ENCODE measurements at places on chromosomes 3 and 15. TPM values are rescaled to one million over a fixed set of nuclear protein-coding genes. Genes with fewer than 3 reads are reported as not detected.

DNA sequence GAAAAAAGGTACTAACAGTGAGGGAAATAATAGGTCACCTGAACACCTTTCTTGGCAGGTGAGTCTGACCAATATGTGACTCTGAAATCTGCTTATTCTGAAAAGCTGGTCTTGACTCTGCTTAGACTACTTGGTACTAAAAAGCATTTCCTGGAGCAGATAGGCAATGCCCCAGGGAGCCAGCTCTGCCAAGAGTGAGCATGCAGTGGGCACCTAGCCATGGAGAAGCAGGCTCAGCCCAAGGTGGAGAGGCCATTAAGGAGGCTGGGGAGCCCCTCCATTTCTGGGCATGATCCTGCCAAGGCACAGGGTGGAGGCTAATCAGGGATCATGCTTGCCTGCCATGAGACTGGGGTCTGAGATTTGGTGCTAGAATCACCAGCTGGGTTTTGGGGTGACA lies 1.6 kb upstream of the LTF start:
- no peak for DNase-seq

GRCh38 chr3:38029400-38030125 lies at the start of gene PLCD1:
Gene PLCD1, minus strand, starts transcription at chr3:38029642. Its CDS starts 103 bp downstream, at chr3:38029539.
- DNase-seq: no peak

The EFL1 gene
- total RNA-seq: 20.4 TPM

DNA sequence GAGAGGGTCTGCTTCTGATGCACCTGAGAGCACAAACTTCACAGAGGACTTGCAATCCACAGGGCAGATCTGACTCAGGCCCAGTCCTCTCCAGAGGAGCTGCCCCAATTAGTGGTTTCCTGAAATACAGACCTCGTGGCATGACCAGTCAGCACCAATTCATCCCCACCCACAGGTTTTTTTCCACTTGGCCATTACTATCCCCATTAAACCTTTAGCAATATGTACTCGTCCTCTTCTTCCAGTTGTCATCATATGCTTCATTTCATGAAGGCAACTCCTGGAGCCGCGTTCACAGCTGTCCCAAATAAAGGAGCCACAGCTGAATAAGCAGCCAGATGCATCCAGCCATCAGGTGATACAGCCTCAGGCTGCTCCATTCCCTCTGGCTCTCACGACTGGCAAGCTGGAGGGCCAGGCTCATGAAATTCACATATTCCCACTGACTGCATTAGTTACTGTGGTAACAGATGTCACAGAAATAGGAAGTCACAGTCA lies 163.1 kb downstream of the FMN1 start:
- DNase-seq: peak; percentile 84

DNA sequence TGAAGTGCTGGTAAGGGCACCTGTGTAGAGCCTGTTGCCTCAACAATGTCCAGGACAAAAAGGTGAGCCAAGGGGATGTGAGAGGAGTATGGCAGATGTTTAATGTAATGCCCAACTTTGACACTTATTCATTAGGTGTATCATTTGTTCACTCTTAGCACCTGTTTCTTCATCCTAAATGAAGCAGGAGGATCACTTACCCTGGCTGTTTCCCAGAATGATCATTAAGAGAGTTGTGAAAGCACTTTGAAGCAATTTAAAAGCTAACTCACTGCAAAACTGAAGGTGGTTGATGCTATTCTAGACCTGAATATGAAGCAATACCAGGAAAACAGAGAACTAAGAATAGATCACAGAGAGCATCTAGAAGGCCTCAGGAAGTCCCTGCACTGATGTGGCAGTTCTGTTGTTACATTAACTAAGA lies 3.4 kb upstream of the HHLA2 start:
- no peak for DNase-seq

DNA sequence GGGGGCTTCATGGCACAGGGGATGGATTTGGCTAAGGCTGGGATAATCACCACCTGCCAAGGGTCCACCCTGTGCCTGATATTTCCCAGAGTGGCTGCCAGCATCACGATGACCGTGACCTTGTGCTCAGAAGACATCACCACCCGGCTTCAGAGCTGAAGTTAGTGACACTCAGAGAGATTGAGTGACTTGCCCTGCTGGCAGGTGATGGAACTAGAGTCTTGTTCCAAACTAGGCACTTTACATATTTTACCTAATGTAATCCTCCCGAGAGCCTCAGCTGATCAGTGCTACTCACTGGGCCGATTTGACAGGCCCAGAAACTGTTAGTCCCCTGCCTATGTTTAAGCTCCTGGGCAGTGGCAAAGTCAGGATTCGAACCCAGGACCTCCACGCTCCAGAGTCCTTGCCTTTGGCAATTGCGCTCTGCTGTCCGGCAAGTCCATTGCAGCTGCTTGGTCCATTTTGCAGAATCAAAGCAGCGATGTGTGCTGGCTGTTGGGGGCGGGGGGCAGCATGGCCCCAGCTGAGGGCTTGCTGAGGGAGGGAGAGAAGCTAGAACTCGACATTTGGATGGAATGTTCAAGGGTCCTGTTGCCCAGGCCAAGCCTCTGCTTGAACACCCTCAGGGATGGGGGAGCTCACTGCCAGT lies 74.8 kb upstream of the GATA2 start:
- DNase-seq: no peak

The SETMAR gene
- total RNA-seq: 13.7 TPM

DNA sequence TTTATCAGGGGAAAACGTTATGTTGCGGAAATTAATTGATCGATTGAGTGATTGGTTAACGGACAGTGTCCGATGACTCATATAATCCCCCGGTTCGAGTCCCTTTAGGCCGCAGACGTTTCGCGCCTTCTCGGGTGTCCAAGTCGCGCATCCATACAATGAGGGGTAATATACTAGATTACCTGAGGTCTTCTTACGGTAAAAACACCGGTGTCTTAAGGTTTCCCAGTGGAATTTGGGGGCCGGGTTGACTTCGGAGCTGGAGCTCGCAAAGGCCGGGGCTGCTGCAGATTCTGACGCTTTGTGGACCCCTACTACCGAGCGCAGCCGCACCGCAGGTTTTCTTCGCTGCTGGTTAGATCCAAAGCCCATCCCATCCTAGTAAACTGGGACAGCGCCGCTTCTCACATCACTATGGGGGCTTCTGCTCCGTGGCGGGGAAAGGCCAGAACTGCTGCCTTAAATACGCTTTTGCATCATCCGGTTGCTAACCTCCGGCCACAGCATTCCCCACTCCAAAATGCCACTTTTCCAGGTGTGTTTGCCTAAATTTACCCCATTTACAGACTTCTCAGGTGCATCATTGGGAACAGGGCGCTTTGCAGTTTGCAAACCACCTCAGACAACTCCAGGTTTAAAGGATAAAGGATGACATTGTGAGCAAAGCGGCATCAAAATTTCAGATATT lies 858 bp upstream of the SACM1L start:
- peak; percentile 53 for DNase-seq

The CYP8B1 gene
- not detected for total RNA-seq

GRCh38 chr3:169813757-169814517 lies 1.2 kb upstream of the LRRC34 start:
- no peak for DNase-seq

GRCh38 chr15:41291065-41291631 lies 41.2 kb downstream of the OIP5 start:
- DNase-seq: no peak

DNA sequence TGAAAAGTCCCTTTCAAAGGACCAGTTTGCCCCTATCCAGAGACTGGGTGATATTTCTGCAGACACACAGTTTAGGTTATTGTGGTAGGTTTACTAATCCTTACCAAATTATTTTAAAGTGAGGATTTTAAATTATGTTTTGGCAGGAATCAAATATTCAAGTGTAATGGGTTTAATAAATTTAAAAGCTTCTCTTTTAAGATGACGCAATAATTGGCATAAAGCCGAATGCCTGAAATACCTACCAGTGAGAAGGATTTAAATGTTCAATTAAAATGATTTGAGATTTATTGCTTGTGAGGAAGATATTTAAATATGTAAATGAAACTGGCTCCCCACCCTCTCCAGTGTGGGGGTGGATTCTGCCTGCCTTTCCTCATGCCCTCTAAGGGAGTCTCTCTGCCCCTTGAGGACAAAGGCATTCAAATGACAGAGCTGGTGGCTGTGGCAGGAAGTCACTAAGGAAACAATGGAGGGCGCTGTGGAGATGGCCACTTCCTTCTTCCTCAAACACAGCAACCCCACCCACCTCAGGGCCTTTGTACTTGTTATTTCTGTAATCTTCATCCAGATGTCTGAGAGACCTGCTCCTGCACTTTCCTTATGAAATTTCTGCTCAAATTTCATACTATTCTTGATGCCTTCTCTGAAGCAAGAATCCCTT lies 131.7 kb downstream of the TNIK start:
- peak; percentile 70 for DNase-seq

- no peak for DNase-seq
Observed at GRCh38 chr3:151293127-151293526, 14.8 kb upstream of the P2RY14 start.

DNA sequence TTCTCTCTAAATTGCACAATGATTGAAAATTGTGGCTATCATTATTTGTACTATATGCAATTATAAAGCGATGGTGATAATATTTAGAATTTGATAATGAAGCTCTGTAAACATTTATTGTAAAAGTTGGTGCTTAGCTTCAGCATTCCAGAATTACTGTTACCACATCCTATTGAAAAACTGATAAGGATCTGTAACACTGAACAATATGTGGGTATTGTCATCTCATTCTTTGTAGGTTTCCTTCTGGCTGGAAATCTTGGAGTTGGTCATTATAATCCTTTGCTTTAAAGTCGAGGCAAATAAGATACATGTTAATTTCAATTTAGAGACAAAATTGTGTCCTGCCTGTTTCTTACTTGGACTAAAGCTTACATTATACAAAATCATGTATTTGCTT lies 323.4 kb upstream of the GOLIM4 start:
- DNase-seq: no peak

The NMNAT3 gene
- not detected for total RNA-seq

The SIDT1 gene
- total RNA-seq: 0.02 TPM

- DNase-seq: peak; percentile 40
Observed at GRCh38 chr3:99666201-99666600, 27.8 kb downstream of the COL8A1 start.

GRCh38 chr3:30124435-30125370 lies 481.7 kb upstream of the TGFBR2 start:
- DNase-seq: peak; percentile 44

GRCh38 chr3:47491186-47491585 lies 15.4 kb upstream of the SCAP start:
- DNase-seq: no peak

DNA sequence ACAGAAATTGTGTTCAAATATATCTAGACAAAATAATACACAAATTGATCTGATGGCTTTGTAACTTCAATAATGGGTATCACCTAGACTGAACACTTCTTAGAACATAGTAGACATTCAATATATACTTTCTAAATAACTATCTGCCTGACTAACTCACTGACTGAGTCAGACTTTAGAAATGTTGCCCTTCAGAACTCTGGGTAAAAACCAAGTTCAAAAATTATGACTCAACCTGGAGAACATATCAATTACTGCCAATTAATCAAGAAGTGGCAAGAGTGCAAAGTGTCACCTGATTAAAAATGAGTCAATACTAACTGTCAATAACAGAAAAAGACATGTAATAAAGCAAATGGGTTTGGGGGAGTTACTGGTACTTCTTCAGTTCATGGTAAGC lies 144.6 kb upstream of the TMCO5A start:
- DNase-seq: peak; percentile 83

The ALG1L2 gene
- total RNA-seq: not detected

DNA sequence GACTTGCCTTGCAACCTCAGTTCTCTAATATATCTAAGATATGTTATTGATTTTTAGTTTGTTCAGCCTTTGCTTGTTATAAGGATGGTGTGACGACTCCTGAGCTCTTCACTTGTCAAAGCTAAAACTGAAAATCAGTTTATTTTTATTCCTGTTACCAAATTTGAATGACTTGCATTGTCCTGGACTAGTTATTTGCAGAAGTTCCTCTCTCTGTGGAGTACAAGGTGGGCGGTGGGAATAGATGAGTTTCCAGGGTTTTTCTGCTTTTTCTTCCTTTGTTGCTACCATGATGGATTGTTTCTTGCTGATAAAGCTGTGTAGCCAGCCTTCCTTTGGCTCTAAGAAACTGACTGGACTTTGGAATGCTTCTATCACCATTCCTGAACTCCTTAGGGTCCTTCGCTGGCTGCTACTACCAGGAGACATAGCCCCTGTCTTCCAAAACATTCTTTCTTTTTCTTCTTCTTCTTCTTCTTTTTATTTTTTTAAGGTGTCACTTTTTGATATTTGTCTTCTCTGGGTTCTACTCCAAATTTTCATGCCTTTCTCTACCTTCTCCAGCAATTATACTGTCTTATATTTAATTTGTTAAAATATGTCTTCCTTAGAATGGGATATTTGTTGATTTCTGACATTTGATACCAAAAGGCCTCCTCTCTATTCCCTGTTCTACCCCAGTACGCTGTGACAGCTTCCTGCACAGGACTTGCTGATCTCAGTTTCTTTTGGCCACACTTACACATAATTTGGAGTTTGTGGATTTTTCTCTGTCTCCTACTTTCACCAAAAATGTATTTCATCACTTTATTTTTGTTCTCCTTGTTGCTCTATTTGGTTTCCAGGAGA lies 145.1 kb upstream of the THRB start:
- DNase-seq: no peak

- no peak for DNase-seq
Observed at GRCh38 chr3:155519078-155519477, 225.6 kb upstream of the STRIT1 start.

GRCh38 chr3:11661827-11662226 lies 18.1 kb upstream of the VGLL4 start:
- DNase-seq: peak; percentile 19

The HDAC11 gene
- 1.7 TPM for total RNA-seq

- peak; percentile 27 for DNase-seq
Observed at GRCh38 chr3:117322866-117323265, 613.3 kb downstream of the TUSC7 start.

The IL12A gene
- total RNA-seq: 18.8 TPM

DNA sequence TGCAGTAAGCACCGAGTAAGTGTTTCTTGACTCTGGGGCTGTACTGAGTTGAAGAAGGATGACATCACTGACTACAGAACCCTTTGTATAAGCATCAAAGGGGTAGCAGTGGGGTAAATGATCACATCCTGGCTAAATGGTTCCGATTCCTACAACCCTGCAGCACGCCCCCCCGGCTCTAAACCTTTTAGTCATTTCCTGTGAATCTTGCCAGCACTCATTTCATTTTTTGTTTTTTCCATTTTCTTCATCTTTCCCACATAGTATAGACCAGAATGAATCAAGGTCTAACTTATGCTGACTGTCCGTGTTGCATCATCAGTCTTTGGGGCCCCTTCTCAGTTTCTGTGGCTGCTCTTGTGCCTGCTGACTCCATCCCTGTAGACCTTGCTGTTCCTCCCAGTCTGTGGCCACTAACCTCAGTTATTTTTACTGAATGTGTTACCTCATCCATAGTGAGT lies 383.1 kb upstream of the TPRG1 start:
- peak; percentile 100 for DNase-seq

DNA sequence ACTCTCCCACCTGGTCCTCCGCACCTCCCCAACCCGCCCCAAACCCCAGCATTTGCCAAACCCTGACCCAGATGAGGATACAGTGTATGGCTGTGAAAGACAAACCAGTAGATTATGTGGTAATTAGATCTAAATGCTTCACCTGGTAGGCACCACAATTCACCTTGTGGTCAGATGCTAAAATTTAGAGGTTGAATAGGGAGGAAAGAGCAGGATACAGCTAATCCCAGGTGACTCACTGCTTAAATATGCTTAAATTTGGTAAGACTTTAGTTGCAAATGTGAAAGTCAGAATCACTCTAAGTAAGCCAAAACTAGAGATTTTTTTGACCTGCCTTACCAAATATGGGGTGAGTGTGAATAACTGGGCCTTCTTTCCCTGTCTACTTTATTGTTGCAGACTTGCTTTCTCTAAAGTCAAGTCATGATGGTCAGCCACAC lies 105.5 kb downstream of the MME start:
- DNase-seq: peak; percentile 86

The A4GNT gene
- total RNA-seq: not detected

GRCh38 chr3:22862111-22862510 lies 341.0 kb upstream of the UBE2E2 start:
- no peak for DNase-seq

The ISLR gene
- total RNA-seq: not detected
